ENCODE measurements at places on chromosomes 2 and 18.

- DNase-seq, result no peak
Measured at GRCh38 chr2:222693837-222694236, 22.4 kb downstream of the MOGAT1 start.

- DNase-seq, result no peak
Measured at GRCh38 chr2:71659868-71660518, 206.6 kb downstream of the DYSF start.

DNA sequence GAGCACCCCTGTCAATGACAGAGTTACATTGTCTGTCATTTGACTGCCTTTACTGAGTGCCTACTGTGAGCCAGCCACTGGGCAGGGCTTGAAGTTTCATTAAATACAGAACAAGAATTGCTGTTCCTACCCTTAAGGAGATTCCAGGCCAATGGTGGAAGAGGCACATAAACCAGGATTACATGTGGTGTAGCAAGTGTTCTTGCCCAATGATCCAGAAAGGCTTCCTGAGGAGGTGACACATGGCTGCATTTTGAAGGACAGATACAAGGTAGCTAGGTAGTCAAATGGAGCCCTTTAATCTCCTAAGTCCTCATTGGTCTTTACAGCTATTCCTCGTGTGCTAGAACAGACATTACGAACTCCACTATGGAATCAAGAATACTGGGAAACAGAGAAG is 312.7 kb downstream of the ETAA1 start:
- no peak for DNase-seq

DNA sequence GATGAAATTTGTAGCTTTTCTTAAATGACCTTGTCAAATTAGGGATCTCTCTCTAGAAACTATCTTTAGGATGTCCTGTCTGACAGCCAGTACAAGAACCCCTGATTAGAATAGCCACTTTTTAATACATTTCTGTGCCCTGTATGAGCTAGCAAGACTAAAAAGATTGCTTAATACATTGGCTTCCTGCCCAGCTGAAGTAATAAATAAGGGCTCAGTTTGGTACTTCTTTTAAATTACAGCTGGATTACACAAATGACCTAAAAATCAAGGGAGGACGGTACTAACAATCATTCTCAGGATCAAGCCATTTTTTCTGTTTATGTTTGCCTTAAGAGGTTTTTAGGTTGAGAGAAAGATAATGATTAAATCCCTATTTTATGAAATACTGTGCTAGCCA is 11.6 kb upstream of the OLA1 start:
- no peak for DNase-seq

- DNase-seq, result peak; percentile 88
Measured at GRCh38 chr2:218396688-218397462, 2.8 kb upstream of the CTDSP1 start.

- DNase-seq, result no peak
Measured at GRCh38 chr18:49767111-49768050, 46.0 kb downstream of the ACAA2 start.

DNA sequence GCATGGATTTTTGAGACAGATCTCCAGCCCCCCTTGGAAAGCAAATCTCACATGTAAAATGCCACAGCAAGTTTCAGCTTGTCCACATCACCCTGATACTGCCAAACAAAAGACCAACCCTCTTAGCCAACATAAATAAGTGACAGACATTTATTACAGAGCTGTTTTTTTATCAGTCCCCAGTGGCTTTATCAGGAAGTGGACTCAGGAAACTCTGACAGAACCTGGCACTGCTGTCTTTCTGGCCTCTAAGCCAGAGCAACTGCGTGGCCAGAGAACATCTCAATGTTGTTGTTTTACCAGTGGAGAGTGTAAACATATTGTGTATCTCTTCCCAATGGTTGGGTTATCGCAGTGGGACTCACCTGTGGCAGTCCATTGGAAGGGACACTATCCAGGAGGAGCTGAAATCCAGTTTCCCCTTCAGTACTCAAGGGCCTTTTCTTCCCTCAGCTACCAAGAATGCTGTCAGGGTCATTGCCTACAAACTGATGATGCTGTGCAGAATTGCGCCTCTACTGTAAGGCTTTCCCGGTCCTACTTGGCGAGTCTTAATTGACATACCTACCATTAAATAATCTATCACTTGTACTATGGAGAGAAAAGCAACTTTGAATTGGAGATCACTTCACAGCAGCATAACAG is 22.0 kb downstream of the SLC14A1 start:
- no peak for DNase-seq

GRCh38 chr2:210049831-210050230 is 47.4 kb downstream of the RPE start:
- no peak for DNase-seq

DNA sequence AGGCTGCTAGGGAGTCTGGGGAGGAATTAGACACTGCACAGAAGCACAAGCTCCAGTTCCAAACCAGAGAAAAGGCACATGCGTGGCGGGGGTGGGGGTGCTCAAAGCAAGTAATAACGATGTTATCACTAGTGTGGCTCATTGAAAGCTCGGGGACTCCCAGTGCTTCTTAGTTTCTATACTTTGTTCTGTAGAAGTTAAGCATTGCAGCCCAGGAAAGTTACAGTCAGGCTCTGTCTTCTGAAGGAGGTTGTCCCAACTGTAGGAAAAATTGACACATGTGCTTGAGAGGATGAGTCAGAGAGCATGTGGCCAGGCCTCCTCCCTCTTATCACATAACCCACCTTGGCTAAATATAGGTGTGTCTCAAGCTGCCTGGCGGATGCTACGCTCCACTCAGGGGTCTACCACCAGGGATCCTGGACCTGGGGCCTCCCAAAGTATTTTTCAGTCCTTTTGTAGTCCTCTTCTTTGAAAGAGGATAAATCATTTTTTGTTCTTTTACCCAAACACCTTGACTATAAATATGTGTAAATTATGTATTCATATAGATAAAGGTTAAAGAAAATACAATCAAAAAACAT is 3.8 kb downstream of the GALNT5 start:
- DNase-seq, result no peak

GRCh38 chr2:128682266-128682665 is 363.6 kb upstream of the HS6ST1 start:
- no peak for DNase-seq

DNA sequence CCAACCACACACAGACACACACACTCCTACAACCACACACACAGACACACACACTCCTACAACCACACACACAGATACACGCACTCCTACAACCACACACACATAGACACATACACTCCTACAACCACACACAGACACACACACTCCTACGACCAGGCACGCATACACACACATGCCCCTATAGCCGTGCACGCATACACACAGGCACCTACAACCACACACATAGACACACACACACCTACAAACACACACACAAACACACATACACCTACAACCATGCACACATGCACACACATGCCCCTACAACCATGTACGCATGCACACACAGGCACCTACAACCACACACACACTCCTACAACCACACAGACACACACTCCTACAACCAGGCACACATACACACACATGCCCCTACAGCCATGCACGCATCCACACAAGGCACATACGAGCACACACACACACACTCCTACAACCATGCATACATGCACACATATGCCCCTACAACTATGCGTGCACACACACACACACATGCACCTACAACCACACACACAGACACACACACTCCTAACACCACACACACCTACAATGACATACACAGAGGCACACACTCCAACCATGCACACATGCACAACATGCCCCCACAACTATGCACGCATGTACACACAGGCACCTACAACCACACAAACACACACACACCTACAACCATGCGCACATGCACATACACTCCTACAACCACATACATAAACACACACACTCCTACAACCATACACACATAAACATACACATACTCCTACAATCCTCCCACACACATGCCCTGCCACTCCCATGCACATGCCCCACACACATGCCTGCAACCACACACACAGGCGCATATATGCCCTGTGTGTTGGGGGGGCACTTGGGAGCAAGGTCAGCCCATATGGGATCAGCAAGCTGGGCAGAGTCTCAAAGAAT is 19.1 kb upstream of the TEX51 start:
- no peak for DNase-seq

- no peak for DNase-seq
Measured at GRCh38 chr2:206832873-206833272, 67.5 kb downstream of the FASTKD2 start.

DNA sequence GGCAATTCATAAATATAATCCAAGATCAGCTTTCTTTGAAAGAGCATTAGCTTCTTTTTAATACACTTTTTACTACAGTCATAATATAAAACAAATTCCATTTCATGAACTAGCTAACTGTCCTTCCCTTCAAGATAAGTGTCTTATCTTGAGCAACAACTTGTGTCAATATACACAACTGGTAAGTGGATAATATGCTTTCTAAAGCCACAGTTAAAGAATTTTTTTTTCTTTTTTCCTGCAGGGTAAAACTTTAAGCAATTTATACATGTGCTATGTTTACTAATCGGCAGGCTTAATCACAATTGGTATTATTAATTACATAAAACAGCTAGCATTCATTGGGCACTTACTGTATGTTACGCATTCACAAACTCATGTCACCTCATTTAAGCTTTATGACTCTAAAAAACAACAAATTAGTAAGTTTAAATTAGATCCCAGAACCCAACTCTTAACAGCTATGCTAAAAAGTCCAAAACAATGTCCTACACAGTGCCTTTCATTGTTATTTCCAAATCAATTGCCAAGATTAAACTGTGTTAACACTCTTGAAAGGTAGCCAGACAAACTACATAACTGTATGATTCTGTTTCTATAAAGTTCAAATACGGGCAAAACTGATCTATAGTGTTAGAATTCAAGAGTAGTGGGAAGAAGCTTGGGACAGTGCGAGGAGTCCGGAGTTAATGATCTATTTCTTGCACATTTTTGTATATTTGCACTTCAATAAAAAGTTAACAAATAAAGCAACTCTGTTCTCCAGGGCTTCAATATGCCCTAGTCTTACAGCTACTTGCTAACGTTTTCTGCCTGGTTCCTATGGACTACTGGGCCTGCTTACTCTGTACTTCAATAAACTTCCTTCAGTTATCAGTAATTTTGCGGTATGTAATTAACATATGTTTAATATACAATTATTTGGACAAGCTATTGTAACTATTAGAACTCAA is 6.0 kb downstream of the TXNL1 start:
- DNase-seq, result no peak

DNA sequence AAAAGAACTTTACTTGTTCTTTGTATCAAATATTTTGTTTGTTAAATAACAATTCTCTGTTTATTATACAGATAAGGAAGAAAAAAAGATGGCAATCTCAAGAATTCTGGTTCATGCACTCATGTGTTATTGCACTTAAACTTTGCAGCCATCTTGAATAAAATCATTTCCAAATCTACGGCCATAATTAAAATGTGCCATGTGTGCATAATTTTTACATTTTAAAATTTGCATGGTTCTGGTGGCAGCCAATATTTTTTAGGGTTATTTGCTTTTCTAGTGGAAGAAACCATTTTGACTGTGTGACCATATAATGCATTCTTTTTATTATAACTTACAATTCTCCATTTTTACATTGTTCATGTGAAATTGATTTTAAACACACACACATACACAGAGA is 1518.1 kb upstream of the ZEB2 start:
- no peak for DNase-seq

GRCh38 chr2:30753630-30754029 is 53.6 kb downstream of the CAPN13 start:
- no peak for DNase-seq

GRCh38 chr2:45918463-45919159 is 267.1 kb downstream of the PRKCE start:
- peak; percentile 83 for DNase-seq

DNA sequence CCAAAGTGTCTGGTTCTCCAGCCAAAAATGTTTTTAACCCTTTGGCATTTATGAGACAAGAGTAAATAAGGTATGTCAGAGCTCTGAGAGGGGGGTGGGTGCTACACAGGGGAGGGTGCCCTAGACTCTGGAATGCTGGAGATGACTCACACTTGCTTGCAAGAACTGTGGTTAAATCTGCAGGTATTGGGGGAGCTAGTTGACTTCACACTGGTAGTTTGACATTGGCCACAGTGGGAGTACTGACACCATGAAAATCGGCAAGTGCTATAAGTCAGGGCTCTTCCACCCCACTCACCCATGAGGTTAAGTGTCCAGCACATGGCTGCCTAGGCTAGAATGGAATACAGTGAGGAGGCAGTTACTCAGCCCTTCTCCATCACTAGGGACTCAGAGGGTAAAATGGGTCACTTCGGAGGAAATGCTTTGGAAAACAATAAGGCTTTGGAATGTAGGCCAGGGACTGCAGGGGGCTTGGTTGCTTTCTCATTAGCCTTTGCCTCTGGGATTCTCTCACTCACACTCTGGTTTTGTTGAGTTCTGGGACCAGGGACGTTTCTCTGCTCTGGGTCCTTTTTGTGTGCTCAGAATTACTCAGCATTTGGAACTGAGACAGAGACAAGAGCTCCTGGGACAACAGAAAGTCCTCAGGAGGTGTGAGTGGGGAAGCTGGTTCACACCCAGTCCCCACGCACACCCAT is 91.6 kb downstream of the ACKR3 start:
- no peak for DNase-seq

DNA sequence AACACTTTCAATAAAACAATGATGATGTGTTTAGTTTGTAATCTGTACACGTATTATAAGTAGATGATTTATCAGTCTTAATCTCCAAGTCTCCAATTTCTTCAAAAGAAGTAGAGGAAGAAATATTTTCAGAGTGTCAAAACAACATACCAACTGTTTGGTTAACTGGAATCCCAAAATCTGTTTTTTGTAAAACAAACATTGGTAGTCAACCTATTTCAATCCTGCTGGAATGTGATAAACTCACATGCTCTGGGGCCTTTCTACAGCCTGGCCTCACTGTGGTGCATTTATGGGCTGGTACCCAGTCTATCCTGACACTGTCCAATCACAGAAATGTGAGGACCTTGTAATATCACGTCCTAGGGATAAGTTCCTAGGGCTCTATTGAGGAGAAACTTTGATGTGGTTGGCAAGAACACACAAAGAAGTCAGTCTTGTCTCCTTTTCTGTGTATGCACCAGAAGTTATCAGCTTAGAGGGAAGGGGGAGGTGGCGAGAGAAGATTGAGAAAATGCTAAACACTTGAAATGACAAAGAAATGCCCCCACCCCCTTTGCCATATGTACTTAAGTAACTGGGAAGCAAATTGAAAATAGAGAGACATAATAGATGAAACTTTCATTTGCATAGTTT is 47.2 kb downstream of the PRKRA start:
- DNase-seq, result no peak

DNA sequence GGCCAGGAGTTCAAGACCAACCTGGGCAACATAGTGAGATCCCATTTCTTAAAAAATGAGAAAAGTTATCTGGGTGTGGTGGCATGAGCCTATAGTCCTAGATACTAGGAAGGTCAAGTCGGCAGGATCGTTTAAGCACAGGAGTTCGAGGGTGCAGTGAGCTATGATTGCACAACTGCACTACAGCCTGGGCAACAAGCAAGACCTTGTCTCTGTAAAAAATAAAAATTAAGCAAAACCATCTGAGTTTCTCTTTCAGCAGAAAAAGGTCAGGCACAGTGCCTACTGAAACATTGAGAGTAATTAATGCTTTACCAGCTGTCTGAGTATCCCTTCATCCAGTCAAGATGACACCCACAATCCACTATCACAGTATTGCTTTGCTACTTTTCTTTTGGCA is 258.3 kb downstream of the MBD5 start:
- no peak for DNase-seq

- no peak for DNase-seq
Measured at GRCh38 chr2:17628349-17629261, 88.1 kb downstream of the VSNL1 start.
